Hypothalamus (tissue), 51 donors: ENCODE measurements at places on chromosomes 2 and 18.

DNA sequence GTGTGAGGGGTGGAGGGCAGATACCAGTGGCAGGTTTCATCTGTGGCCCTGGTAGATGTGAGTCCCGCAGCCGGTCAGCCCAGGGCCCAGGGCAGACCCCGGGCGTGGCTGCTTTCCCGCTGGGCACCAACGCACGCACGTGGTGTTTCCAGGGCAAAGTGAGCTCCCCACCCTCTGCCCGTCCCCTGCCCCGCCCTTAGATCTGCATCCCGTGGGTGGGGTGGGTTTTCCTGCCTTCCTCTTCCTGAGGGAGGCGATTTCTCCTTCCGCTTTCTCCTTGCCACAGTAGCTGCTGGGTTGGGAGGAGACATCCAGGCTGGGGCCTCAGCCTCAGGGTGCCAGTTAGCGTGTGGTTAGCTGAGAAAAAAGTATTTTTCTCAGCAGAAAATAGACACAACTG is 49.6 kb downstream of the ODC1 start:
- DNase-seq: no peak

GRCh38 chr2:98769114-98769476 is 38.2 kb upstream of the MGAT4A start:
- no peak for DNase-seq

GRCh38 chr18:23757437-23757733 is 68.1 kb downstream of the LAMA3 start:
- DNase-seq: no peak

- no peak for DNase-seq
Observed at GRCh38 chr2:230592775-230593174, 119.9 kb upstream of the CAB39 start.
